ENCODE measurements at places on chromosomes 3 and 15.

DNA sequence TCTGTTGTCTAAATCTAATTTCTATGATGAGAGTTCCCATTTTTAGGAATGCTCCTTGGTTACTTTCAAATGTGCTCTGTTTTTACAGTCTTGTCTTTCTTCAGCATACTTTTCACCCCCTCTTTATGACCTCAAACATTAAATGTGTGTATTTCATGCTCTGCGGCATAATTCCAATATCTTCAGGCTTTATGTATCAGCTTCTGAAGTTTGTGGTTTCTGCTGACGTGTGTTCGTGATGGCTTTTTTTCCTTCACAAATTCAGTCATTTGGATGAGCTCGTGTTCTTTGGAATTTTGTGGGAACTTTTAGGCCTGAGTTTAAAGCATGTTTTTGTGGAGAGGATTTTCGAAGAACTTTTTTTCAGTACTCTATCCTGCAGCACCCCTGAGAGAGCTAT is 97.7 kb upstream of the CHRNA7 start:
- DNase-seq: no peak

DNA sequence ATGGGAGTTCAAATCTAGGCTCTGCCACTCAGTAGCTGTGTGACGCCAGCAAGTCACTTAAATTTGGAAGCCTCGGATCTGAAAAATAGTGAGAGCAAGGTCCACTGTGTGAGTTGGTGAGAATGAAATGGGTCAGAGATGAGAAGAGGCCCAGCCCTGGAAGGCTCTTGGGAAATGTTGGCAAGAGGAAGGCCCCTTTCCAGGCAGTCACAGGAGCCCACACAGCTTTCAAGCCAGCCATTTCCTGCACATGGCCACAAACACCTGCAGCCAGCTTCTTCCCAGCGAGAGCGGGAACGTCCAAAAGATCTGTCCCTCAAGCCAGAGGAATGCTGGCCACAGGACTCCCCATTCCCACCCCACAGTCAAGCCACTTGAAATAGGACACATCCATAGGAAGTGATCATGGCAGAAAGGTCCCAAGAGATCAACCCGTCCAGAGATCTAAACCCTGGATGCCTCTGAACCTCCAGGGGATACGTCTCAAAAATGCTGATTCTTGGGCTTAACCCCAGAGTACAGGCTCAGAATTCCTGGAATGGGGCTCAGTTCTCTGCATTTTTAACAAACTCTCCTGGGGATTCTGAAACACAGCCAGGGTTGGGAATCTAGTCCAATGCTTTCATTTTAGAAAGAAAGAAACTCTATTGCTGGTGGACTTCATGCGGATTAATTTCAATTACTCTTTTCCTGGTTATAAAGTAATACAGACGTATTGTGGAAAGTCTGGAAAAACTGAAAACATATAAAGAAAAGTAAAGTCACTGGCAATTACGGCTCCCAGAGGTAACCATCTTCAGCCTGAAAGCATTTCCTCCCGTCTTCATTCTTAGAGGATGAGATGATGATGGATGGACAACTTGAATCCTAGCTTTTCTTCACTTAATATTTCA is 35.9 kb downstream of the NTRK3 start:
- DNase-seq: no peak

DNA sequence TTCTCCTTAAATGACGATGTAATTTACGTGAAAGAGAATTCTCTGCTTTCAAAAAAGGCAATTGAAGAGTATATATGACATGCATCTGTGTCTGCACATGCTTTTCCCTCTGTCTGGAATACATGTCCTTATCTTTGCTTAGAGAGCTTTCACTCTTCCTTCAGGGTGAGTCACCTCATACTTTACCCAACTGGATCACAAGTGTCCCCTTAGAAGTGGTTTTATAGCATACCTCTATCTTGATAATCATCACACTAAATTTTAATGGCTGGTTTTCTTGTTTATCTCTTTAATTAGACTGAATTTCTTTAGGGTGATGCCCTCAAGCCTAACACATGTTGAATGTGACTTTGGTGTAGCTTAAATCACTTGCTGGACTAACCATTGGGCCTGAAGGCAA is 178.9 kb downstream of the SV2B start:
- no peak for DNase-seq

DNA sequence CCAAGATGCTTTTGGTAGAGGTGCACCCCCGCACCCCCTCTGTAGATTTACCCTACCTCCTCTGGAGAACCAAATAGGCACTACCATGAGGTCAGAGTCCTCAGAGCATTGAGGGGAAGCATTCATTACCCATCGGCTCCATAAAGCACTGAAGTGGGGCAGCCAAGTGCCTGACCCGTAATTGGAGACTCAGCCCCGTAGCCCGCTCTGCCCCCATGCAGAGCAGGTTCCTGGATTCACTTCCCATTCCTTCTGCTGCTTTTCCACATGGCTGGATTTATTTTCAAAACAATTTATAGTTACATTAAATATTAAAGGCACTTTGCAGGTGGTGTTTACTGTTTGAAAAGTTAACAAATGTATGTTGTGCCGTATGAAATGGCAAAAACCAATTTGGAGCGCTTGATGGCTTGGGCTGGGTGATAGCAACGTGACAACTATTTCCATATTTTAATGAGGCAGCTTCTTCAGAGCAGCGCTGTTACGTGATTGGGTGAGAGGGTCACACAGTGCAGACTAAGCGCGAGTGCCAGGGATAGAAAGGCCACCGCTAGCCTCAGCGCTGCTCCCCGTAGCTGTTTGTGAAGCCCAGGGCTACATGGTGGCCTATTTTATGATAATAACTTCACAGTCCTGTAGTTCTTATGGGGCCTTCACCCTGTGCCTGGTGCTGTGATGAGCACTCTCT is 373.8 kb upstream of the PROK2 start:
- DNase-seq: no peak

- no peak for DNase-seq
These were observed 5.2 kb downstream of the MEIS2 start for GRCh38 chr15:37094915-37095711.

GRCh38 chr15:71080705-71081104 is 34.6 kb upstream of the THSD4 start:
- no peak for DNase-seq

DNA sequence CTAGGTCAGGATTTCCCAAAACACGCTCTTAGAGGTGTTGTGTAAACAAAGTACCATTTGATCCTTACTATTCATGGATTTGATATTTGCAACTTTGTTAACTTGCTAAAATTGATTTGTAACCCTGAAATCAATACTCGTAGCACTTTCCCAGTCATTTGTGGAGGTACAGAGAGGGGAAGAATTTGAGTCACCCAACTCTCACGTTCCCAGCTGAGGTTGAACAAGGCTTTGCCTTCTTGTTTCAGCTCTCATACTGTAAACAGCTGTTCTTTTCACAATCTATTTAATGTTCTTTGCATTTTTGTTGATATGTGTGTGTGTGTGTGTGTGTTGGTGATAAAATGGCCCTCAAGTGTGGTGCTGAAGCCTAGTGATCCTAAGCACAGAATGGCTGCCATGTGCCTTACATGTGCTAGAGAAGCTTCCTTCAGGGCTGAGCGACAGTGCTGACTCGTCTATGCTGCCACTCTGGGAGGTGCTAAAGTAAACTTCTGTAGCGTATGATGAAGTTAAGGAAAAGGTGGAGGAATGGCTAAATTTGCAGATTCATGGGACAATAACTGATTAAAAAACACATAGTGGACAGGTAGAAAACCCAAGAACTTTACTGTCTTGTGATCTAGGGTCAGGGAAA is 173.2 kb downstream of the APBA2 start:
- DNase-seq: no peak

DNA sequence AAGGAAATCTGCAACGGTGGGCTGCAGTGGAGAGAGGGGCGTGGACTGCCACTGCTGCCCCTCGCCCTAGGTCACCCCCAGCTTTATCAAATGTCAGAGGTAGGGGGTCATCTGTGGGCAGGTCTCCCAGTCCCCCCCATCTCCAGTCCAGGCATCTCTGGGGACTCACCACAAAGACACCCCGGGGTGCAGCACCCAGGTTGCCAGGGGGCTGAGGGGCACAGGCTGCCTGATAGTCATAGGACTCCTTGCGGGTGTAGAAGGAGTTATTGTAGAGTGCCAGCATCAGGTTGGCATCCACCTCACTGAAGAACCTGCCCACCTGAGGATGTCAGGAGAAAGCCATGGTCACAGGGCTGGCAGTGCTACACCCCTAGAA is 6.5 kb upstream of the TMEM115 start:
- DNase-seq: no peak
